ENCODE measurements at places on chromosomes 12 and 14.

- DNase-seq: no peak
Measured at GRCh38 chr12:1533205-1533601, 61.2 kb downstream of the FBXL14 start.

DNA sequence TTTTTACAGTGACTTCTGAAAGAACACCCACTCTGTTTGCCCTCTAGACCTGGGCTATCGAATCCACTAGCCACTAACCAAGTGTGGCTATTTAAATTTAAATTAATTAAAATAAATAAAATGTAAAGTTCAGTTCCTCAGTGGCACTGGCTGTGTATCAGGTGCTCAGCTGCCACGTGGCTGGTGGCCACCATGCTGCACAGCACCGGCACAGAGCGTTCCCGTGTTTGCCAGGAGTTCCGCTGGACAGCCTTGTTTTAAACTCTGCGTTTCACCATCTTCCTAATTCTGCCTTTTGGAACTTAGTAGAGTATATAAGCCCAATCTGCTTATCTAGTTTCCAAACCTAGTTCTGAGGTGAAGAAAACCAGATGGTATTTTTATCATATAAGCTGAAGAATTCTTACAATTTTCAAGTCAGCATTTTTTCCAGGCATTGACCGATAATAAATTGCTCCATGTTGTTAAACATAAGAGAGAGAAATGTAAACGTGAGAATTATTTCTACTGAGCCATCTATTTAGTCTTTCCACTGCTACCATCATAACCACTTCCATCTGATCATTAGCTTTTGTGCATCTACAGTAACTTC, 339.0 kb downstream of the CACNA1C start:
- no peak for DNase-seq

DNA sequence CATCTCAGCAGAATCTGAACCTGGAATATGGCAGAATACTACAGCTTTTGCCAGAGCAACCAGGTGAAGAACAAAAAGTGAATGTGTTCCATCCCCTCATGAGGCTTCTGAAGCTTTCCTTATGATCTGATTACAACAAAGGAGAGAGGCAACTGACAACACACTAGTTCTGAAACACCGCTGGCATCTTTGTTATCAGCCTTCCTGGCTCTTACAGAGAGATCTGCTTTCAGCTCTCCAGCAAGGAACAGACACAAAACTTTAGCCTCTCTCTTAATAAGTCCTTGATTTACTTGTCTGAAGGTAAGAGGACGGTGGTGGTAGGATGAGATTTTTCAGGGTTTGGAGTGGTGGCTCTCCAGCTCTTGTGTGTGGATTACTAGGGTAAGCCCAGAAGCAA, 227.0 kb downstream of the PPM1H start:
- DNase-seq: no peak

GRCh38 chr12:94789510-94790225, 139.3 kb upstream of the TMCC3 start:
- no peak for DNase-seq

DNA sequence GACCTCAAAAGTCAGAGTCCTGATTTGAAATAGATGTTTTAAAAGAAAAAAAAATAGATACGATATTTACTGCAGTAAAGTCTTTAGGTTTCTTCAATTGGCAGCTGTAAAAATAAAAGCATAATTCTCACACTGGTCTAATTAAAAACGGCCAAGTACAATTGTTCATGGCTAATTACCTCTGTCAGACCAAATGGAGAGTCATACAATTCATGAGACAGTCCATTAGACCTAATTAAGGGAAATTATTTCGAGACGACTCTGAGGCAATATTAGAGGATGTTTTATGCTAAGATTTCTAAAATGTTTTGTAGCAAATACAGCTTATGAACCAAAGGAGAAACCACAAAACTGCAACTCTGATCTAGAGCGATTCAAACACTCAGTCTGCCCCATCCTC, 131.3 kb downstream of the PHLDA1 start:
- no peak for DNase-seq

DNA sequence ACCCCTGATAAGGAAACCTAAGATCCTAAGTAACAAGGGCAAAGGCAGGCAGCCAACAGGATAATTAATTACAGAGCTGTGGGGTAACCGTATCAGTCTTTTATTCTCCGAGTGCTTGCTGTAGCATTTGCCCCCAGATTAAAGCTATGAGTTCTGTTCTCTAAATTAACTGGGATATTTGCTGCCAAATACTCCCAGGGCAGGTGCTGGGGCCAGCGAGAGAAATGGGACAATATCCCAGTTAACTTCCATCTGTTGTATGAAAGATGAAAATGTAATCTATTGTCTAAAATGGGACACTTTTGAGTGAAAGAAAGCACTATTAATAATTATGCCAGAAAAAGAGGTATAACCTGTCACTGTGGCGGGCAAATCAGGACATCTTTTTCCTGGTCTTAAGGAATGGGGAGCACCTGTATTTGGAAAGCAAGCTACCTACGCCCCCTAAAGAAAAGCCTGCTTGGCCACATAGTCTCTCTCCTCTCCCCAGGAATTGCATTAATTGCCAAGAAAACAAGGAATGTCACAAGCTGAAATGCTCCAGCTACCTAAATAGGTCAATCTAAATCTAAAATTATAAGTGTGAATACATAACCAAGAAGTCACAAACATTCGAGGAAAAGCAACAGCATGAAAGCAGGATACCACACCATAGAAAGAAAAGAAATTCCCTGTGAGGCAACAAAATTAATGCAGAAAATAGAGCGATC, 26.7 kb upstream of the CFAP54 start:
- DNase-seq: no peak

GRCh38 chr14:21991130-21991529, 317.5 kb upstream of the OR4E1 start:
- DNase-seq: no peak

- DNase-seq: no peak
Measured at GRCh38 chr12:69468237-69469026, 1.8 kb upstream of the FRS2 start.

GRCh38 chr12:126397071-126397581, 1331.9 kb downstream of the AACS start:
- no peak for DNase-seq

DNA sequence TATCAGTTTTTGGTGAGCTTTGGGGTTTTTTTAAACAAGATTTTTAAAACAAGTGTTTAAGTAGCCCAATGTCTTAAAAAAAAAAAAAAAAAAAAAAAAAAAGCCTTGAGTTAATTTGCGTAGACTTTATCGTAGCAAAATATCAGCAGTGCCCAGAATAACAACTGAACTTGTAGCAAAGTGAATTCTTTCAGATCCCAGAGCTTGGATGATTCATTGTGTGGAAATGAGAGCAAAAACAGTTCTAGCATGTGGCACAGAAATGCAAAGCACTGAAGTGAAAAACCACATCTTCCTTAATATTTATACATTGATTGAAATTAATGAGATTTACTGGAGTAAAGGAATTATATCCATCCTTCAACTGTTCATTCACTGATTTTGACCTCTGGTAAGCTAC, 258.1 kb downstream of the EGLN3 start:
- DNase-seq: no peak

GRCh38 chr12:109458086-109458485, 19.0 kb downstream of the KCTD10 start:
- no peak for DNase-seq

- DNase-seq: no peak
Measured at GRCh38 chr12:24605466-24605865, 343.4 kb downstream of the BCAT1 start.

DNA sequence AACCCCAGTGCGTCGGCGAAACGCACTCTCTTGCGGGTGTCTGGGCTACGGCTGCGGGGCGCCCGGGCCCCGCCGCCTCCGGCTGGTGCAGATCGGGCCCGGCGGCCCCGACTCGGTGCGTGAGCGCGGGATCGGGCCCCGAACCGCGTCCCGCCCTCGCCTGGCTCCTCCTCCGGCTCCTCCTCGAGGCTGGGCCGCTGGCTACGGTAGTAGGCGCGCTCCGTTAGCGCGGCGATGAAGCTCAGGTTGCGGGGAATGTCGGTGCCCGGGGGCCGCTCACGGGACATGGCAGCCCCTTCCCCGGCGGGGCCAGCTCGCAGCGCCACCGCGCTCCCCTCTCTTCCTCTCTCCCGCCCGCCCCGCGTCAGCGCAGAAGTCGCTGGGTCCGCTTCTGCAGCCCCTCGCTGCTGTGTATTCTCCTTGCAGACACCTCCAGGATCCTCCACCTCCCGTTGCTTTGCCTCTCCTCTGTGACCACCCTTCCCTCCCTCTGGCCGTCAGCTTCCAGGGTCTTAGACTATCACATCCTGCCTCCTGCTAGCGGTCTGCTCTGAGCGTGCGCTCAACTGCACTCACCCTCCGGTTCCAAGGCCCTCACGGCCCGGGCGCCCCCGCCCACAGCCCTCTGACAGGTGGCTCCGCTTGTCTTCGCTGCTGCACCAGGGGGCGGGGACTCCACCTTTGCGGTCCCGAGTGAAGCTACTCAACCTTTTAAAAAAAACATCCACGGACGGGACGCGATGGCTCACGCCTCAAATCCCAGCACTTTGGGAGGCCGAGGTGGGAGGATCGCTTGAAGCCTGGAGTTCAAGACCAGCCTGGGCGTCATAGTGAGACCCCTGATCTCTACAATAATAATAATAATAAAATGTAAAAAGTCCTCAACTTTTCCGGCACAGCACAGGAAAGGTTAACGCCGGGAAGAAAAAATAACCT, at the start of gene PPP1R3E:
PPP1R3E (minus strand) TSS at position 570 of the 936 bp plus-strand sequence; CDS start at position 287, 283 bp downstream.
- peak; percentile 78 for DNase-seq

- DNase-seq: no peak
Measured at GRCh38 chr12:22271023-22271422, 63.5 kb downstream of the ST8SIA1 start.

- no peak for DNase-seq
Measured at GRCh38 chr14:81936348-81936747, 402.7 kb upstream of the SEL1L start.

GRCh38 chr12:118715647-118716046, 265.7 kb upstream of the SRRM4 start:
- DNase-seq: no peak

DNA sequence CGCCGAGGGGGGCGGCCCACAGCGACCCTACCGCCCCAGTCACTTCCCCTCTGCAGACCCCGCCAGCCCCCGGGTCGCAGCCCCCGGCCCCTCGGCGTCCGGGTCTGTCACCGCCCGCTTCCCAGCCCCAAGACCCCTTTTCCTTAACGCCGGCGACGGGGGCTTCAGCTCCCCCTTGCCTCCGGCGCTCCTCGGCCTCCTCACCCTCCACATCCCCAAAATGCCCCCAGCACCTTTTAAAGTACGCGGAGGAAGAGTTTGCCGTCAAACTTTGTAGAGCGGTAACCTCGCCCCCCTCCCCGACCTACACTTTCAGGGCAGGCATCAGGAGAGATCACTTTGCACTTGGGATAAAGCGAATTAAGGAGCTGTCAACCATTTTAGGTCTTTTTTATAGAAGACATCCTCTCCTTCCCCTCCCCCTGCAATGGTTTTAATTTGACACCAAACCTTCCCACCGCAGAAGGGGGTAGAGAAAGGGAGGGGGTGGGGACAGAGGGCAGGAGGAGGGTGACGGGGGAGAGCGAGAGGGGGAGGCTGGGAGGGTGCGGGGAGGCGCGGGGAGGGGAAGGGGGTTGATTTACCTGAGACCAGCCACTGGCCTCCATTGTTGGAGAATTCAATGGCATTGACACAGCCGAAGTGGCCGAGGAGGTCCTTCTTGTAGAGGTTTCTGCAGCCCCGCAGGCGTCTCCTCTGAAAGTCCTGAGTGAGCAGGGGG, 578 bp downstream of the DCAF5 start:
- peak; percentile 41 for DNase-seq

DNA sequence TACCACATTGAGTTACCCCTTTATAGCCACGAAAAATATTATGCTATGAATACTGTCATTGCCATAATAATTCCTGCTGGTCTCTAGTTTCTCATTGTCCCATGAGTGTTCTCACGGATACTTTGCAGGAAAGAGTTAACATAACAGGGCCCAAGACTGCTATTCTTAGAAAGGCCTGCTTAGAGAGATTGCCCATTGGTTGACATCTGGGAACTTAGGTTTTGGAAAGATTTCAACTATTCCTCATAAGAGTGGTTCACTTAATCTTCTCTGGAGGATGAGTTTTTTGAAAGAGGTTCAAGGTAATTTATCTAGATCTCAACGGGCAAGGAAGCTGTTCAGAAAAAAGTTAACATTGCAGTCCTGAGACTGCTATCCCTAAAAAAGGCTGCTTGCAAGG, 18.4 kb upstream of the PRPF39 start:
- no peak for DNase-seq

GRCh38 chr12:109735051-109735521, 21.5 kb downstream of the FAM222A start:
- peak; percentile 4 for DNase-seq

DNA sequence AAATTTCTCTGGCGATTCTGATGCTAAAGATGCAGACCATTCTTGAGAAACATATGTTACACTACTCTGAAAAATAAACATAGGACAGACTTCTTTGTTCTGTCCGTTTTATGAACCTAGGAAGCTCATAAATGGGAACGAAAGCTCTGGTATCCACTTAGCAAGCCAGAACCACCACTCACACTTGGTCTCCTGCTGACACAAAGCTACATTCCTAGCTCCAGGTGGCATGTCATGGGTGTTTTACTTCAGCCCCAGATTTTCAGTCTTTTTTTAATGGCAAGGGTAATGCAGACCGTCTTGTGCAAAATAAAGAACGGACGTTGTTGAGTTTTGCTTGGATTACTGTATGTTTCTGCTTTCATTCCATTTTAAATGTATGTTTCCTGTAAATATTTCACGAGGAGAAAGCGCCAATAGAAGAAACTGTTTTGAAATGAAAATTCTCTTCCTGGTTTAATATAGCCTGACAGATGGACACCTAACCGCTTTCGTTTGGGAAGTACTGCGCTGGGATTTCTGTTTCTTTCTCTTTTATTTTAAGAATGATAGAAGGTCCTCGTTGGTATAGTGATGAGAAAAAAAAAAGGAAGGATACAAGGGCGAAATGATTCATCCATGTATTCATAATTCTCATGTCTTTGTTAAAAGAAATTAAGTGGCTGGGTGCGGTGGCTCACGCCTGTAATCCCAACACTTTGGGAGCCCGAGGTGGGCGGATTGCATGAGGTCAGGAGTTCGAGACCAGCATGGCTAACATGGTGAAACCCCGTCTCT, 871 bp upstream of the COQ5 start:
- no peak for DNase-seq

DNA sequence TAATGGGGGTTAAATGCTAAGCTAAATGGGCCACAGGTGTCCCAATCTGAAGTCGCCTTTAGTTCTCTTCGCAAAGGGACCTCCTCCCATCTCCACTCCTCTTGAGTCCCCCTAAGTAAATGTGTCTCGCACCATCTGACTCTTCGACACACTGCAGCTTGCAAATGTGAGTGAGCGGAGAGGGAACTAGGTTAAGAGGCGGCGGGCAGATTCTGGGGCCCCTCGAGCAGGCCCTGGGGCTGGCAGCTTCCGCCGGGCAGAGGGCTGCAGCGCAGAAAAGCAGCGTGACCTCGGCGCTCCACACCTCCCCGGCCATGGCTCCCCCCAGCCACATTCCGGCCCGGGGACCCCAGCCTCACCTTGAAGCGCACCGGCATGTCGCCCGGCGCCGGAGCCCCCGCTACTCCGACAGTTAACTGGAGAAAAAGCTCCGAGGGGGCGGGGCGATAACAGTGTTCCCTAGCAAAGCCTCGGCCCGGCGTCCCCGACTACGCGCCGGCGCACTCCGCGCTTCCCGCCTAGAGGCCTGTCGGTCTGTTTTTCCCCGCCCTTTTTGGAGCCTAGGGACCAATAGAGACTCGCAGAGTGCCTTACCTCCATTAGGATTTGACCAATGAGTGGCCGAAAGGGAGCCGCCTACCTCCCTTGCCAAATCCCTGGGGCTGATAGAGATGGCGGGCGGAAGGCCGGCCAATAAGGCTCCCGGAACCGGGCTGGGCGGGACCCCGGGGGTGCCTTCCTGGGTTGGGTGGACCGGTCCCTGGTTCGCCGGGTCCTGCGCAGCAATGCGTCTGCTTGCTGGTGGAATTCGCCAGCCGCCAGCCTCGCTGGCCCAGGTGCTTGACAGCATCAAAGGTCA, at the start of gene MDM1:
MDM1 (minus strand) TSS at position 494 of the 859 bp plus-strand sequence; CDS start at position 377, 117 bp downstream.
- peak; percentile 95 for DNase-seq
